NCI-H1417 treated with DMSO at 0.1 percent for 48 hours (cell line): ENCODE measurements at places on chromosomes 4 and X.

DNA sequence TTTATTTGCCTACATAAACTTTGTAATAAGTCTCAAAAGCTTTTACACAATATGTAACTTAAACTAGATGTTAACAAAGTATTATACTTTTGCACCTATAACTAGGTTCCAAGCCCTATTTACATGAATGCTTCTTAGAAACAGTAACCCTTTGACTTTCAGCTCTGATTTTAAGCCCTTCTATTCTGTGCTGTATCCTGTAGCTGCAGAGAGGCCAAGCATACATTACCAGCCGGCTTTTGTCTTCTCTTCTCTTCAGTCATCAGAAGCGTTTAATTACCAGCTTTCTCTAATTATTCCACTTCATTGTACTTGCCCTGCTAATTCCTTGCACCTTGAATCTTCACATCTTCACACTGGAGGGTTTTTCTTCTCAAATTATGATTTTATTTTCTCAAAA lies 403.1 kb downstream of the PDGFC start:
- no peak for DNase-seq

DNA sequence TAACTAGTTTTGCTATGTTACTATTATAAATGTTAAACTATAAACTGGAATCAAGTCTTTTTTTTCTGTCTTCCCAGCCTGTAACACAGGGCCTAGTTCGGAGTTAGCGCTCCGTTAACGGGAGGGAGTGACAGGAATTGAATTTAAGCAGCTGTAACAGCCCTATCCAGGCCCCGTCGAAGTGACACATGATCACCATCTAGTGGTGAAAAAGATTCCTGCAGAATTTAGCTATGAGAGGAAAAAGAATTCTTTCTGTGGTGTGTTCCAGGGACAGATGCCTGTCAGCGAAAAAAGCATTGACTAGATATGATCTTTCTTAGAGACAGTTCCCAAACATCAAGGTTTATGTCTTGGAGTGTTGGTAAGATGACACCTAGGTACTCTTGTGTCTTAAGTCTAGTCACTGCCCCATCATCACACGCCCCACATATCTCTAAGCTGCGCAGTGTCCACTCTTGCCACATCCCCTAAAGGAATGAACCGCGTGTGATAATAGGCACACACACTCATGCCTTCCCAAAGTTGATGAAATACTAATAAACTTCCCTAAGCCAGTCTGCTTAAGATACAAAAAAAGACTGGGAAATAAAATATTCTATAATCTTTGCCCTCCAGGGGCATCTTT lies 2.1 kb downstream of the GAB3 start:
- DNase-seq, result no peak

DNA sequence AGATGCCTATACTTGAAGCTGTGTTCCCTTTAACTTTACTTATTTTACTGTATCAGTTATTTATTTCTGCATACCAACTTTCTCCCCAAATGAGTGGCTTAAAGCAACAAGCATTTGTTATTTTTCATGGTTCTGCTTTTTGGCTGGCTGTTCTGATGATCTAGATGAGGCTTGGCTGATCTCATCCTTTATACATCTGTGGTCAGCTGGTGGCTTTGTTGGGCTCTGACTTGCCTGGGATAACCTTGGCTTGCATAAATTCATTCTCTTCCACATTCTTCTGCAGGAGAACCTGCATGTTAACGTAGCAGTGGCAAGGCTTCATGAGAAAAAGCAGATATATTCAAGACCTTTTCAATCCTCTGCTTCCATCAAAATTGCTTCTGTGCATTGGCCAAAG lies 1317.6 kb downstream of the ADGRL3 start:
- DNase-seq, result no peak

GRCh38 chr4:1492651-1493539 lies 86.7 kb upstream of the NKX1-1 start:
- no peak for DNase-seq

GRCh38 chr4:20283039-20283438 lies 31.3 kb downstream of the SLIT2 start:
- DNase-seq, result no peak

DNA sequence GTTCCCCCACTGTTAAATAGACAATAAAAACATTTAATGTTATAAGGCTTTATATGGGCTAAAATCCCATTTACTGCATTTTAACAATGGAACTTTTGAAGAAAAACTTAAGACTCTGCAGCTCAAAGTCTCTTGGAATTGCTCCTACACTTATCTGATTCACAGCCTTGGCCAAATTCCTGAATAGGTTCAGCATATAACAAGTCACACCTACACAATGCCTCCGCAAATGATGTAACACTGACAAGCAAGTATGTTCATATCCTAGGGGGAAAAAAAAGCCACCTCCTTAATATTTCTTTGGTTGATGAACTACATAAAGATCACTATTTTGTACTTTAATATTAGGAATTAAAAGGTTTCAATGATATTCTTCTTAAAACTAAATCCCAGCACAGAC lies 34.5 kb downstream of the RPS6KA6 start:
- no peak for DNase-seq

GRCh38 chr4:73573794-73574528 lies 46.3 kb downstream of the RASSF6 start:
- DNase-seq, result peak; percentile 52

- DNase-seq, result no peak
These were observed 28.2 kb downstream of the SAT1 start for GRCh38 chrX:23811108-23811651.

DNA sequence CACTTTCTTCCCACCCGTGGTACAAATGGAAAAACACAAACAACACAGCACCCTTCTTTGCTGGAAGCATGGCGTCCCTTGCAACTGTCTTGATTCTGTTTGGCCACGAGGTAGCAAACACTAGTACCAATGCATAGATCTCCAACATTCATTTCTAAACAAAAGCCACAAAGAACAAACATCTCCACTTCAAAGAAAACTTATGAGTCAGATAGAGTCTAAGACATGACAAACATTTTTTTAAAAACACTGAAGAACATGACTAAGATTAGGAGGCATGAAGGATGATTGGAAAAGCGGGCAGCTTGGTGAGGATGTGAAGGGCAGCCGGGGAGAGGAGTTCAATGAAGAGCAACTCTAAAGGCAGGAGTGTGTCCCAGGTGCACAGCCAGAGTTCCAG lies 197.6 kb upstream of the FAM9B start:
- DNase-seq, result no peak

GRCh38 chr4:1014291-1015167 lies 3.1 kb downstream of the FGFRL1 start:
- no peak for DNase-seq

DNA sequence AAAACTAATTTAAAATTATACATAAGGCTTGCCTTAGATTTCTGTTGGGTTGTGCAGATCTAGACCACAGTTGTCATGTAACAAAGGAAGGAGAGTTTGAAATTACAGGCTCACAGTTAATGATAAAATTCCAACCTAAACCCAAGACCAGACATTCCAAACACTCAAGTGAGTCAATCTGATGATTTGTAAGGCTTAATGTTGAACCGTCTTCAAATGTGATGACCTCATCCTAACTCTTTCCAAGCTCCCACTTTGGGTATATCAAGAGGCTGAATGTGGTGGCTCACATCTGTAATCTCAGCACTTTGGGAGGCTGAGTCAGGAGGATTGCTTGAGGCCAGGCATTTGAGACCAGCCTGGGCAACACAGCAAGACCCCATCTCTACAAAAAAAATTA lies 149.2 kb downstream of the TBL1X start:
- no peak for DNase-seq

DNA sequence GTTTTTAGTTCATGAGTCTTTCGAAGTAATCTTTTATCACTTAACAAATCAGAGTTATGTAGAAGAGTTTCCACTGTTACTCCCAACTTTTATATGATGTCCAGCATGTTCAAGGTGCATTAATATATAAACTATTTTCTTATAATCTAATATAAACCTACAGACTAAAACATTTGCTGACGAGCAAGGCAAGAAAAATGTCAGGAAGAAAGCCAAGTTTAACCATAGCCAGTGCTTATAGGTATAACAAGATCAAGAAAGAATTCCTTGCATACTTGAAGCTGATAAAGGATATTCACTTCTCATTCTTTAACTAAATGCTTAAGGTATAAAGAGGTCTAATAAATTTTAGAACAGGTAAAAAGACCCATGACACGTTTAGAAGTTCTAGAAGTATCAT lies 167.7 kb downstream of the NPNT start:
- DNase-seq, result no peak

GRCh38 chr4:37687194-37687562 lies 1.0 kb upstream of the RELL1 start:
- DNase-seq, result peak; percentile 47

GRCh38 chr4:185797596-185798338 lies 14.2 kb downstream of the SORBS2 start:
- DNase-seq, result no peak

DNA sequence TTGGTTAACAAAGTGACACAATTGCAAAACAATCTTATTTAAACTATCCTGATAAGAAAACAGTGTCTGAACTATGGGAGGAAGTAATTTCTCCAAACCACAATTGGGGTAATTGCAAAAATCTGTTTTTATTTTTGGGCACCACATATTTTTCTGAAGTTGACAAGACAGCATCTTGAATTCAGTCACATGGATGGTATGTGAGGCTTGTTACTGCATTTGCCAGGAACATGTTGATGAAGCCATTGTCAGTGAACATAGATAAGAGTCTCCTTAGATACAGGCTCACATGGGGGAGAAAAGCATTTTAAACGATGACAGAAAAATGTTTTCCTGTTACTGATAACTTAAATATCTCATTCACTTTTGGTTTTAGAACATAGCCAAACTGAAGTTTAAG lies 5.5 kb upstream of the USP53 start:
- no peak for DNase-seq

DNA sequence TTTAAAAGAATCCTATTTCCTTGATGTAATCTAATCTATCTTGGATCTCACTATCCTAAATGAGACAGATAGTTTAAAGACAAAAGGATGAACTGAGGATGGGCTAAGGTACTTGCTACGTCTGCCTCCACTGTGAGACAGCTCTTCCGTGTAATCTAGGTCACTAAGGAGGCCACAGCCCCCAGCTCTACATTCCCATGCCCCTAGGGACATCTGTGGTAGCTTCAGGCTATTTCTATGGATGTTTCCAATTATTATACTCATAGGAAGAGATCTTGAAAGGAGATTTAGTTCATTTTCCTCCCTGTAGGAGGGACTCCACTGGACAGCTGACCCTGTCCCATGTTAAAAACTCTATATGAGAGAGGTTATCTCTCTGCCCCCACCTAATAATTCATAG lies 140.8 kb upstream of the TRPC5 start:
- DNase-seq, result no peak

DNA sequence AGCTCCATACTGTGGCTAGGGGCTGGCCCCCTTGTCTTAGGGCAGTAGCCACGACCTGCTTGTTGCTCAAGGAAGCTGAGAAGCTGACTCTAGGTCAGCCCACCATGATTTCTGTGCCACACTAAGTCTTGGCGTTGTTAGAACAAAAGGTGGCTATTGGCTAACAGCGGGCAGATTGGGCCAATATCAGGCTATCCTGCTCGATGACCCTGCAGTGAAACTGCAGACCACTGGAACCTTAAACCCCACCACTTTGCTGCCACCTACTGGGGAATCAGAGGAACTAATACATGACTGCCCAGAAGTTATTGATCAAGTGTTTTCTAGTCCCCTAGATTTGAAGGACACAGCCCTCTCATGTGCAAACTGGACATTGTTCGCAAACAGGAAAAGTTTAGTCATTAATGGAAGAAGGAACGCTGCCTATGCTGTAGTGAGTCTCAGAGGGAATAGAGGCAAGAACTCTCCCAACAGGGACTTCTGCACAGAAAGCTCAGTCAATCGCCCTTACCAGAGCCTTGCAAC lies 17.0 kb upstream of the PAPSS1 start:
- DNase-seq, result no peak

DNA sequence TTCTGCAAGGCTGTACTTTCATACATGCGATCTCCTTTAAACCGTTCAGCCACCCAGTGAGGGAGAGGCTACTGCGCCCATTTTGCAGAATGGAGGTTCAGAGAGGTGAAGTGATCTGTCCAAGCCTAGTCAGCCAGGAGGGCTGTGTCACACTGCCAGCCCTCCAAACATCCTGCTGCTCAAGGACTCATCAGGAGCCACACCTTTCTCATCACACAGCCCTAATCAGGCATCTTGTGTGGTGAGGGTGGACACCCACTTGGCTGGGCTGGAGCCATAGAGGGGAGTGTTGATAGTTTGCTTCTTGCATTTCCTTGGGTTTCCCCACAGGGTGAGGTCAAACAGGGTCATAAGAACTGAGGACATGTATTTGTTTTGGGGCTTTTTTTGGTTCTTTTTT lies 5.4 kb upstream of the CXCR3 start:
- DNase-seq, result no peak

DNA sequence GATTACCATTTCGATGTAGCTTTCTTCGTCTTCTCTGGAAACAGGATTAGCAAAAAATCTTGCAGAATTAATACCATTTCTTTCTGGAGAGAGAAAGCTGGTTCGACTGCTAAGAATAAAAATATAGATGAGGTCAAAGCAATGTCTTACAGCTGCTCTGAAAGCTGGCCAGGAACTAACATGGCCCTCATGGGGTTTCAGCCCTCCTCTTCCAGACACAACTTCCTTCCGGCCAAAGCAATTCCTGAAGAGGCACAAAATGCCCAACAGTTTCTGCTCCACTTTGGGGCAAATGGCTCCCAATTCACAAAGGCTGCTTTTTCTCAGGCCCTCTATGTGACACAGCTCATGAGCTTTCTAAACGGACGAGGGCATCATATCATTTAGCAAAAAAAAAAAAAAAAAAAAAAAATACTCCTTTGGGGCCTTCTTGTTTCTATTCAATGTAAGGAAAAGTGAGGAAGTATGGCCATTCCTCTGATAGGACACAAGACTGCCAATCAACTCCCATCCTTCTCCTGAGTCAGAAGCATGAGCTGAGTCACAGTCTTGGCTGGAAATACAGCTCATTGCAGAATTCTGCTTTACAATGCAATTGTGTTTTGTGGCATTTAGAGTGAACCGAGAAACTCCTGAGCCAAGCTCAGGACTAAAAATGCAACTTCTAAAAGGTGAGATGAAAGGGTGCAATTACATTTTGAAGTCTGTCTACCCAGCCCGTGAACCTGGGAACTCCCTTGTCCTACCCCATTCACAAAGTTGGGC lies 42.7 kb upstream of the CTAG2 start:
- no peak for DNase-seq

DNA sequence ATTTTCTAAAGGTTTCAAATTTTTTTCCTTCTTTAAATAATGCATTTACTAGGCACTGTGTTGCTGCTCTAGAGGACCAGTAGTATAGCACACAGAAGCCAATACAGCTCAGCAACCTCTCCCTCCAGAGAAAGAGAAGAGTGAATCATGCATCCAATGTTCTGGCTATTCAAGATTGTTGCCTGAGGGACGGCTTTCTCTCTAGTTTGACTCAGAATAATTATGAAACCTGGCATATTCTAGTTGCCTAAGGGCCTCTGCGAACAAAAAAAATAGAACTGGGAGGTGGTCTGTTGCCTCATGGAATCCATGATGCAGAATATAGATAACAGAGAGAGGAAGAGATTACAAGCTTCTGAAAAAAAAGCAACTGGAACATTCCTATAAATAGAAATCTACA lies 1233.3 kb upstream of the PABPC4L start:
- DNase-seq, result no peak

DNA sequence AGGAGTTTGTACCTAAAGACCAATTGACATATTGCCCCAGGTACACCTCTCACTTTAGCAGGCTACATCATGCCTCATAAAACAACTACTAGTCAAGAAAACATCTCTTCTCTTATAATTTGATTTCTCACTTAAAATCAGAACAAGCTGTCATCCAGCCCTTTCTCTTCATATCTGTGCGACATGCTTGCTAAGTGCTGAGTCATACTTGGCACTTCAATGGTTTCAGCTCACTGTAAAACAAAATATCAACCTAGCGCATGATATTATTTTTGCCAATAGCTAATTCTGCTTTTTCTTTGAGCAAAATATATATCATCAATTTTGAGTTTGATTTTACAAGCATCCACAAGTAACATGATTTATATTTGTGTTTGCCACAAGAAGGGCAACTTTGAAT lies 27.9 kb upstream of the FUNDC1 start:
- DNase-seq, result no peak
